ENCODE measurements at places on chromosomes 2 and 18.

DNA sequence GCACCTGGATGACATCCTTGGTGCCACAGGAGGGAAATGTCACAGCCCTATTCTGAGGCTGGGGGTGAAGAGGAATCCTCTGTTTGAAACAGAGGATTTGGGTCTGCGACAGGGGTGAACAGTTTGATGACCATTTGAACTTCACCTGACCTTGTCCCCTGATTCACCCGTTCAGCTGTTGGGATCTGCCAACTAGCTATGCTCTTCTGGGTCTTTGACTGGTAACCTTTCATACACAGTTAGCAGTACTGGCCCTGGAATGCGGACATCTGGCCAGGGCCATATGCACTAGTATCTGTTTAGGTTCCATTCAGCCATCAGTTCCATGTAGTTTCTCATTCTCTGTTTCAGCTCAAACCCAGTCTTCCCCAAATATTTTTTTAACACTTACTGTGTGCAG, 72.6 kb upstream of the MCFD2 start:
- no peak for DNase-seq

DNA sequence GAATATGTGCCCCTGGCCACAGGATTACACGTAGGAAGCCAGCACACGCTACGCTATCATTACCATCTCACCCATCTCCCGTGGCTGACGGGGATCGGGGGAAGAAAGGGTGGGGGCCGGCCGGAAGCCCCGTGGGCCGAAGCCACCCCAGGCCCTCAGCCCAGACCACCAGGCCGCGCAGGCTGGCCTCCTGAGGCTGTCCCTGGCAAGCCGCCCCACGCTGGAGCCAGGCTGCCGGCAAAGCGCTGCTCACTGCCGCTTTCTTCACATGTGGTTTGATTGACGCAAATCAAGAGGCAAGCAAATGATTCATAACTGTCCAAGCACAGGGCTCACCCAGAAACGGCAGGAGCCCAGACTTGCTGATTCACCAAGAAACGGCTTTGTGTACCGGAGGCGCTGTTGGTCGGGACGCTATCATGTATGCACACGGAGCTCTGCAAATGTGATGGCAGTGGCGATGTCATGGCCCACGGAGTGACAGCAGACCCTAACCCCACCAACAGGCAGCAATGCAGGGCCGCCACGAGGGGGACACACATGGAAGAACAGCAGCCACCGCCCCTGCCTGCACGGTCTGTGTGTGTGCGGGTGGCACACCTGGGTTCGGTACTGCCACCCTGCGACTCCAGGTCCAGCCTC, 125.7 kb downstream of the HDAC4 start:
- DNase-seq: peak; percentile 83

DNA sequence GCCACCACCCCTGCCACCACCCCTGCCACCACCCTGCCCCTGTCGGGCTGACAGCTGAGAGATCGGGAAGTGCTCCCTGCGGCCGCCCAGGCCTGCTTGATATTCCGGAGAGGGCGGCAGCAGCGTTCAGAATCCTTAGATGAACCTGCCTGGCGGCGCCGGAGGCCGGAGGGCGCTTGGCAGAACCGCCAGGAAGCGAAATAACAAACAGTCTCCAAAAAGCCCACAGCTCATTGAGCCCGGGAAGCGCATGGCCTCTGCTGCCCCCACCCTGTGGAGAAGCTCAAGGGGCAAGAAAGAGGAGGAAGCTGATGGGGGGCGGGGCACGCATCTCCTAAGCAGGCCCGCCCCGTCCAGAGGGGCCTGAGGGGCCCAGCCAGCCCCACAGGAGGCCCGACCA, 92.2 kb upstream of the MBOAT2 start:
- DNase-seq: peak; percentile 64

GRCh38 chr2:240325016-240326007, 110.2 kb upstream of the GPC1 start:
- no peak for DNase-seq

Measured in right hindlimb (tissue), 1 donor.